ENCODE measurements at places on chromosomes 2 and 18. TPM values are rescaled to one million over a fixed set of nuclear protein-coding genes. Genes with fewer than 3 reads are reported as not detected.

Gene TUBA3E
- total RNA-seq, result not detected

DNA sequence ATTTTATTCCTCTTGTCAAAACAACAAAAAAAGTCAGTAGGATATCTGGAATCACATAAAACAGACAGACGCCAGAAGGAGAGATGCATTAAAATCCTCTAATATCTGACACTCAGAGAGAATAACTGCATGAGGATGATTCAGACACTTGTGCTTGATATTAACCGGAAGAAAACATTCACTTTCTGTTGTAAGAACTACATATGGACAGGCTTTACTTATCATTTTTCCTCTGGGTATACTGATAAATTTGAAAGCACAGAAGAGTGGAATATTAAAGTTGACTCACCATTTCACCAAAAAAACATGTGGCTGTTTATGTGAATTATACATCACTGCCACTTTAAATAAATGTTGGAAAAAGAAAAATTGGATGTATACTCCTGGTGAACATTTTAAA, 589.1 kb upstream of the CDH2 start:
- peak; percentile 7 for DNase-seq
- H3K4me3 ChIP-seq, result peak overlapping the region; percentile 51
- H3K4me1 ChIP-seq, result peaks cover 82% of the 10 kb centered on the region
- H3K27me3 ChIP-seq, result no peaks in the 10 kb centered on the region
- H3K27ac ChIP-seq, result peak overlapping the region; percentile 61

DNA sequence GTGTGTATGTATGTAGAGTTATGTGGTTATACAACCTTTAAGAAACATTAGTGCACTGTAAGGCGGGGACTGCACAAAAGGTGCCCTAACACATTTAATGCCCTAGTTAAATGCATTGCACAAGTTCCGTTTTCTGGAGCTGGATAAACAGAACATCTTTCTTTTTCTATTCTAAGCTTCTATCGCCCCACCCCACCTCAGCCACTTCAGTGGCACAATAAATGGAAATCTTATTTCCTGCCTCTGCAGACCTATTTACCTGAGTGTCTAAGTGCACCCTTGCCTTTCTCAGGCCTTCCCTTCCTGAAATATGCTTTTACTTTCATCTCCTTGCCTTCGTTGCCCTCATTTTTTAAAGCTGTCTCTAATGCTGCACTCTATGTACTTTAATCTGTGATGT, 123.5 kb downstream of the TANC1 start:
- peaks cover 84% of the 10 kb centered on the region for H3K4me1 ChIP-seq
- no peak for DNase-seq
- H3K27ac ChIP-seq, result peak overlapping the region; percentile 87
- peaks cover 2% of the 10 kb centered on the region for H3K27me3 ChIP-seq
- H3K4me3 ChIP-seq, result peak overlapping the region; percentile 79

DNA sequence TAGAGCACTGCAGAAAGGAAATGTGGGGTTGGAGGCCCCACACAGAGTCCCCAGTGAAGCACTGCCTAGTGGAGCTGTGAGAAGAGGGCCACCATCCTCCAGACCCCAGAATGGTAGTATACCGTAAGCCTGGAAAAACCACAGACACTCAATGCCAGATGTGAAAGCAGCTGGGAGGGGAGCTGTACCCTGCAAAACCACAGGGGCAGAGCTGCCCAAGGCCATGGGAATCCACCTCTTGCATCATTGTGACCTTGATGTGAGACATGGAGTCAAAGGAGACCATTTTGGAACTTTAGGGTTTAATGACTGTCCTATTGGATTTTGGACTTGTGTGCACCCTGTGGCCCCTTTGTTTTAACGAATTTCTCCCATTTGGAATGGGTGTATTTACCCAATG, 75.3 kb upstream of the SERPINE2 start:
- H3K4me3 ChIP-seq, result no peak overlapping the region
- no peak for DNase-seq
- H3K27ac ChIP-seq, result no peak overlapping the region
- peaks cover 2% of the 10 kb centered on the region for H3K27me3 ChIP-seq
- peaks cover 19% of the 10 kb centered on the region for H3K4me1 ChIP-seq

Data from HFFc6 (cell line).